ENCODE measurements at places on chromosomes 5 and 9. TPM values are rescaled to one million over a fixed set of nuclear protein-coding genes. Genes with fewer than 3 reads are reported as not detected.

ARSI gene
- total RNA-seq, result 7.2 TPM

GPR150 gene
- total RNA-seq, result 0.26 TPM

TESK1 gene
- 20.8 TPM for total RNA-seq

CDH9 gene
- total RNA-seq, result not detected

P4HA2 gene
- 202 TPM for total RNA-seq

TNC gene
- 1.2 TPM for total RNA-seq

PCDHA1 gene
- not detected for total RNA-seq

LMX1B gene
- not detected for total RNA-seq

CCDC192 gene
- 2.0 TPM for total RNA-seq

IRX1 gene
- total RNA-seq, result 0.47 TPM
